ENCODE measurements at places on chromosomes 7 and 10.

DNA sequence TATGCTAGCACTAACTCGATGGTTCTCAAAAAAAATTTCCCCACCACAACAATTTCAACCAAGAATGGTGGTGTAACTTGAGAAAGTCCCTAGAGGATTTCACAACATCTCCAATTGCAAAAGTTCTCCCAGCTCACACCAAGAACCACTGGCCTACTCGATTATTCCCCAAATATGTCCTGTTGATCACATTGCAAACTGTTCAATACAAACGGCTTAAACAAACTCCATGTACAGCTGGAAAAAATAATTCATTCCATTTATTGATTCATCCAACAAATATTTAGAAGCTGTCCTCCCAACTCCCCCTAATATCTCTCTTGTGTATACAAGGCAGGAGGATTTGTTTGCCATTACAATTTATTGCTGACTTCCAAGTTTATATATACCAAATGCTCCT is 19.1 kb downstream of the TMEM176B start:
- DNase-seq: no peak

DNA sequence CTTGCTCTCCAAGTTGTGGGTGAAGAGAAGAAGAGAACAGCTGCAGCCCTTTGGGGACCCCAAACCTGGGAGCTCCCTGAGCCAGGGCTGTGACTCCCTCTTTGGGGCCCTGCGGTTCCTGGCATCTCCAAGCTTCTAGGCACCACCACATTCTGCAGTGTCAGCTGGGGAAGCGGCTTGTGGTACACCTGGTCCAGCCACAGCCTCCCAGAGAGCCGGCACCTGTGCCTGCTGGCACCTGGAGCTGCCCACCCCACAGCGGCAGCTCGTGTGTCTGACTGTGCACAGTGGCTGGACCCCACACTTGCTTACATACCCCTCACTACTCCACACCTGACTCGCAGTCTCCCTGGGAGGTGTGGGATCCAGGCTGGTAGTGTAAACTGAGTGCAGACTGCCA is 23.5 kb downstream of the FAM241B start:
- DNase-seq: no peak

GRCh38 chr7:80646083-80646865 is 7.8 kb downstream of the CD36 start:
- no peak for DNase-seq

DNA sequence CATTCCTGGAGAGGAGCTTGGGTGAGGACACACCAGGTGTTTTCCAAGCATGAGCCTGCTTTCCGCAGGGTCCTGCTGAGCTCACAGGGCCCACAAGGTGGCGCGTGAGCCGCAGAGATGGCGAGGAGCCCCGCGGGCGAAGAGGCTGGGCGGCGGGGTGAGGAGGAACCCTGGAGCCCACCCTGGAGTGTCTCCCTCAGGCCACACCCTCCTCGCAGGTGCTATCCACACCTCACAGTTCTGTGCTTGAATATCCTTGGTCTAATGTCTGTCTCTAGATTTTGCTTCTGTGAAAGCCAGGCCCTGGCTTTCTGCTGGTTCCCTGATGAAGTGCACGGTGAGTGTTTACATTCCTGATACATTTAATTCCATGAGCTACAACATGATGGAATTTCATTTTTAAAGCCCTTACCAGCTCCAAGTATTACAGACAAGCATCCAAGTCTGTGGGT is 433.6 kb downstream of the ACTR3B start:
- DNase-seq: peak; percentile 29

DNA sequence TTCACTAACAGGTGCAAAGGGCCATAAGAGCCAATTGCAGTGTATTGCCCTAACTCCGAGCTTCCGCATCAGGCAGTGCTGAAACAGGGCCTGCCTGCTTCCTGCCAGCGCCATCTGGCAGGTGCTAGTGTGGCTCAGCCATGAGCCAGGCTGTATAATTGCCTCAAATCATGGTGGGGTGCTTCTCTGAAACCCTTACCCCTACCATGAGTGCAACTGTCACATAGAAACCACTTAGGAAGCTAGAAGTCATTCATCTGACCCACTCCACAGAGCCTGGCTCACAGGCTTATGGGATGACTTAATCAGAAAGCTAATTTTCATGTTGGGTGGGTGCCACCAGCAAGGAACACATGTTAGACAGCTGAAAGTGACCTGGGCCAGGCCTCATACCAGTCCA is 133.3 kb upstream of the LAMB4 start:
- DNase-seq: no peak

GRCh38 chr7:5586963-5587348 is 163.3 kb upstream of the TNRC18 start:
- no peak for DNase-seq

GRCh38 chr10:89838044-89838615 is 136.7 kb downstream of the KIF20B start:
- no peak for DNase-seq

- no peak for DNase-seq
These were observed 14.9 kb downstream of the SLC25A28 start for GRCh38 chr10:99605351-99605750.

DNA sequence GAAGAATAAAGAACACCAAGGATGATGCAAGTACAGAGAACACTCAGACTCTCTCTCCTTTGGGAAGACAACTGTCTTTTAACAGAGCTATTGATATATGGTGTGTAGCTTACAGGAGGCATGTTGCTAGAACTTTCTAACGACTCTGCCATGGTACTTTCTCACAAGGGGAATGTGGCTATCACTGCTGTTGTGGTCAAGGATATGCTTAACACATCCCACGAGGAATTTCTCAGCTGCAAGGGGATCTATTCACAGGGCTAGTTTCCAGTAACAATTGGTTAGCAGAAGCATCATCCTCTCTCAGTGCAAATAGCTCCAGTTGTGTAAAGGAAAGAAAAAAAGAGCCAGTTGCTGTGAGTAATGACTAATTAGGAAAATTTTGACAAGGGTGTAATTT is 826.0 kb downstream of the SORCS1 start:
- DNase-seq: no peak

DNA sequence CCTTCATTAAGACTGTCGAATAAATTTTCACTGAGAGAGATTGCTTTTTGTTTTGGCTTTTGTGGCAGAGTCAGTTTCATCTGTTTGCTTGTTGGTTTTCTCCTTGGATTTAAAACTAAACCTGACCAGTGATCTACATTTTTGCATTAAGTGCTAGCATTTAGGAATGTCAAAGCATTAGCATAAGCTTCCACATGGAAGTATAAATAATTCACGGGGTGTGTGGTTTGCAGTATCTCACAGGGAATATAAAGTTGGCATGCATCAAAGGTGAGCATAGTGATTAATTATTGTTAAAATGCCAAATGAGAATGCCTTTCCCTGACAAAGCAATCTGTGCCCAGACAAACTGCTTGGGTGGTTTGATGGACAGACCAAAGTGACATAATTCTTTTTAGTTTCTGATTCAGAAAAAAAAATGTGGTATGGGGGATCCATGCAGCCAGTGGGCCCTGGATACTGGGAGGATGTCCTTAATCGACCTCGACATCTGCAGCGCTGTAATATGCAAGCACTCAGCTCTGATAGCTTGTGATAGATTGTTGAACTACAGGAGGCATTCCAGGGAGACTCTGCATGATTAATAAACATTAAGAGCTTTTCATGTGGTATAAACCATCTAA is 339.3 kb upstream of the POM121L12 start:
- DNase-seq: no peak

DNA sequence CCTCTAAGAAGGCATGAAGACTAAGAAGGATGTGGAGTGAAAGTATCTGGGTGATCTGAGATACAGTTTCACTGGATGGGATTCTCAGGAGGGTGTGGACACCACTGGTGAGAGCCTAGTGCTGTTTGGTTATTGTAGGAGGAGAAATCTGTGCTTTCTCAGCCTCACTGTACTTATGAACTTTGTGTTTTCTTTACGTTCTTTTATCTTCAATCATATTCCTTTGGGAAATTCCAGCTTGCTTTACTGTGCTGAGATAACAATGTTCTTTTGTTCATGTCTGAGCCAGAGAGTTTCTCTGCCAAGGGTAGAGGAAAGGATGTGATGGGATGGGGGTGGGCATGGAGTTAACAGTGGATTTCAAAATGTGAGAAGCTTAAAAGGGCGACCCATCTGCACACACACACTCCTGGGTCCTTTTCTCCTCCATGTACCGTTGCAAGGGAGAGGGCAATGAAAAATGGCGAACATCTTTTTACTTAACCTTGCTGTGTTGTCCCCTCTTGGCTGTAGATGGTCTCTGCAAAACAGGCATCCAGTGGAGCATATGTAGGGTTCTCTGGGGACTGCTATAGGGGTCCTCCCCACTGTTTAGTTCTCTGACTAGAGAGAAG is 25.0 kb upstream of the TAX1BP1 start:
- no peak for DNase-seq

GRCh38 chr10:91629715-91630549 is 2.9 kb downstream of the PPP1R3C start:
- no peak for DNase-seq

- DNase-seq: no peak
These were observed 184.0 kb downstream of the GRID1 start for GRCh38 chr10:86182595-86182994.

- DNase-seq: no peak
These were observed 1584.4 kb upstream of the LRRTM3 start for GRCh38 chr10:65341323-65341925.

DNA sequence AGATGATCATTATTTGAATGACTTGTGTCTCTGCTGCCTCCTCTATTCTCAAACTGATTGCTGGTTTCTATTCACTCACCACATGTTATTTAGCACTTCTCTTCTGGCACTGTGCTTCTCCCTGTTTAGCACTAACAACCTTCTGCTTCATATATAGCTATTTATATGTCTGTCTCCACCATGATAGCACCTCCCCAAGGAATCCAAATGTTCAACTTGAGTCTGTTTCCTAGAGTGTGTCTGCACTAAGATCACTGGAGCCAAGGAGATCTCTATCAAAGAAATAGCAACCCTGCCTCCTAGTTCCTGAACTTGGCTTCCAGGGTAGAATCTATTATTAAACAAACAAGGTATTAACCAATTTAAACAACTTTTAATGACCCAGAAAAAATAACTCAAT is 104.5 kb downstream of the CYP26A1 start:
- DNase-seq: no peak

DNA sequence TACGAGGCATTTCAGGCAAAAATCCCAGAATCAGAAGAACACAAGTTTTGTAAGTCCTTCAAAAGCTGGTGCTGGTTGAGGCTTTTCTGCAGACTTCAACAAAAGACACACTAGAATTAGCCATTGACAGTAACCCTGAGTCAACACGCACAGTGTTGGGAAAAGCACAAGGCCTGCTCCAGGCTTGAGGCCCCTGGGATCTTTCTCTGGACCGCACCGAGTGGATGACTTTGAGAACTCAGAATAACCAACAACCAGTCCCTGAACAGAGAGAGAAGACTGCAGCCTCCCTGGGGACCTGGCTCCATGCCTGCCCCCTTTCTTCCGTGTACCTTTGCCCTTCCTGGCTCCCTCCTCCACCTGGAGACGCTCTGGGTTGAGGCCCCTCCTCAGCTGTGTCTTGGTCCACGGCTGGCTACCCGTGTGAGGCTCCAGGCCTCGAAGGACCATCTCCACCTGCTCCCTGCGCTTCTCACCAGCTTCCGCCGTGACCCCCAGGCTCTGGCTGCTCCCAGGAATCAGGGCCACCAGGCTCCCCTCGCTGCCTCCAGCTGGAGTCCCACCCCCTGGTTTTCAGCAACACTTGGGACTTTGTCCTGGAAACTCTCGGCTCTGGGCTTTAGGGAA is 28.4 kb downstream of the DIP2C start:
- DNase-seq: no peak

DNA sequence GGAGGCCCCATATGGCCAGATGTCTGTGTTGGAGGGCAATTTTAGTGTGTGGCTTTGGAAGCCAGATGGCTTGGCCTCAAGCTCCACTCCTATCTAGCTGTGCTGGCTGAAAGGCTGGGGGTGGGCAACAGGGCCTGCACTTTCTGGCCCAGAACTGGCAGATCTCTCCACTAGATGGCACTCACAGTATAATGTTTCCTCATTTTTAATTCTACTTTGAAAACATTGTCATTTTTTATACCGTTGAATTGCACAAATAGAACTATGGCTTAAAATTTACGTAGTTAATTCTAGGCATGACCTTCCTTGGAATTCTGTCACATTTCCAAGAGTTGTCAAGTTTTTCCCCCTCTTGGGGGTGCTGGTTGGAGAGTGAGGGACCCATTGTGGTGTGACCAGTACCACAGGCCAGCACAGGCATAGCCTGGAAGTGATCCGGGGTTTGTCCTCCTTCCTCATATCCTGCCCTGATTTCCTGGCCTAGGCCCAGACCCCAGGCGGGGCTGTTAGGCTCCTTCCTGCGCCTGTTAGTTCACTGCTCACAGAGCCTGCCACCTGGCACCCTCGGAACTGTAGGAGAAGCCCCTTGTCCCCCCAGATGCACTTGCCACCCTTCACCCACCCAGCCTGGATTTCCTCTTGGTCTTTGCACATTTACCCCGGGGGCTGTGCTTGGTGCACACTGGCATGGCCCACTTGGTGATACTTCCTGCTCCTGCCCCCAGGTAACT is 52.8 kb downstream of the ARHGAP22 start:
- peak; percentile 67 for DNase-seq

DNA sequence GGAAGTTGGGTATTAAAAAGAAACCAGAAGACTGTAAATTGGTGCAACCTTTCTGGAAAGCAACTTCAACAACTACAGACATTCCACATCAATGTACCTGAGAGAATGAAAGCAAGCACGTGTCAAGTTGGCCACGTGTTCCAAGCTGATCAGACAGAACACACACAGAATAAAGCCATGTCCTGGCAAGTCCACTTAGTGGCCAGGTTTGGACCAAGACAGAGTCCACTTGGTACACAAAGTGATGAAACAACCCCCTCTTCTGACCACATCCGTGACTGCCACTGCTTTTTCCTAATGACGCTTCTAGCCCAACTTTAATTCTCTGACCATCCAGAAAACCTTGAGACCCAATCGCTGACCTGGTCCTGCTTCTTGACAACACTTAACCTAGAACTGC is 109.4 kb downstream of the ABLIM1 start:
- DNase-seq: peak; percentile 25

- no peak for DNase-seq
These were observed 37.8 kb upstream of the UBE2H start for GRCh38 chr7:129990403-129991192.

GRCh38 chr10:58016614-58017013 is 251.1 kb downstream of the IPMK start:
- DNase-seq: no peak

- DNase-seq: no peak
These were observed 782.5 kb downstream of the LRMDA start for GRCh38 chr10:76213876-76214275.

DNA sequence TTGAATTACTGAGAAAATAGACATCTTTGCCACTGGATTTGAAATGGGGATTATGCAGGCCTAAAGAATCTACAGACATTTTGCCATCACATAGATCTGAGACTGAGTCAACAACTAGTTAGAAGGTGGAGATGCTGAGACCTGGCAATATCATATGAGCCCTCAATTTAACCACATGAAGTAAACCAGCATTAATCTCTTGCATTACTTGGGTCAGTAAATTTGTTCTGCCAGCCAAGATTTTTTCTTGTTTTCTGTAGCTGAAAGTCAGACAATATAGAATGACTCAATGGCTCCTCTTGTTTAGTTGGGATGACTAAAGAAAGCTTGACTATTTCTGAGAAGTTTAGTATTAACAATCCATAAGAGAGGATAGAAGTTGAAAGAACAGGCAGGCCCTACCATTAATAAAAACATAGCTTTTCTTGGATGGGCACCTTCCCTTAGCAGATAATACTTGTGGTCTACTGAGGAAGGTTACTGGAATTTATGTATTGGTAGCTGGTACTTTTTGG is 396.7 kb upstream of the SORCS1 start:
- no peak for DNase-seq
